ENCODE measurements at places on chromosomes 12 and 14.

- DNase-seq, result no peak
Measured at GRCh38 chr12:145369-145960, 68.5 kb downstream of the SLC6A12 start.

GRCh38 chr12:68170726-68171125 lies 11.2 kb upstream of the IFNG start:
- DNase-seq, result no peak

GRCh38 chr12:59890896-59891579 lies 295.2 kb downstream of the SLC16A7 start:
- no peak for DNase-seq

DNA sequence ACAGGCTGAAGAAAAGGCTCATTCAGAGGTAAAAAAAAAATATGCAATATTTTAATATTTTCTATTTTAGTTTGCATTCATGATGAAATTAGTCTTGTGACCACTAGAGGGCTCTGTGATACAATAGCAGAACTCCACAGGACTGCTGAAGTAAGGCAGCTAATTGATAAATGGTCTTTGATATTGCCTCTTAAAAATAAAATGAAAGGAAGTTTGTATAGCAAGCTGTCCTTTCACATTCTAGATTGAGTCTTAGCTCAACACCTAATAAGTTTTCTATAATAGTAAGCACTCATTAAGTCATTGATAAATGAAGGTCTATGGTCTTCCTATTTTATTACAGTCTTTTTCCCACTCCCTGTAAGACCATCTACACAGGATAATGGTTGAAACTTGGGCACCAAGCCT lies 315.7 kb downstream of the NAV3 start:
- DNase-seq, result peak; percentile 35

DNA sequence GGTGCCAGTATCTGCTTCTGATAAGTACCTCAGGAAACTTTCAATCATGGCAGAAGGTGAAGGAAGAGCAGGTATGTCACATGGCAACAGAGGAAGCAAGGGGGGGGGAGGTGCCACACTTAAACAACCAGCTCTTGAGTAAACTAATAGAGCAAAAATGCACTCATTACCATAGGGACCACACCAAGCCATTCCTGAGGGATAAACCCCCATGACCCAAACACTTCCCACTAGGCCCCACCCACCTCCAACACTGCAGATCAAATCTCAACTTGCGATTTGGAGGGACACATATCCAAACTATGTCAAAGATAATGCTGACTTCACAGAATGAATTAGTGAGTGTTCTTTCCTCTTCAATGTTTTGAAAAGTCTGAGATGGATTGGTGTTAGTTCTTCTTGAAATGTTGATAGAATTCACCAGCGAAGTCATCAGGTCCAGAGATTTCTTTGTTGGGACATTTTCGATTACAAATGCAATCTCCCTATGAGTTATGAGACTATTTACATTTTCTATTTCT lies 16.6 kb downstream of the TFCP2 start:
- no peak for DNase-seq

GRCh38 chr14:99749142-99749541 lies 44.1 kb upstream of the EML1 start:
- no peak for DNase-seq

DNA sequence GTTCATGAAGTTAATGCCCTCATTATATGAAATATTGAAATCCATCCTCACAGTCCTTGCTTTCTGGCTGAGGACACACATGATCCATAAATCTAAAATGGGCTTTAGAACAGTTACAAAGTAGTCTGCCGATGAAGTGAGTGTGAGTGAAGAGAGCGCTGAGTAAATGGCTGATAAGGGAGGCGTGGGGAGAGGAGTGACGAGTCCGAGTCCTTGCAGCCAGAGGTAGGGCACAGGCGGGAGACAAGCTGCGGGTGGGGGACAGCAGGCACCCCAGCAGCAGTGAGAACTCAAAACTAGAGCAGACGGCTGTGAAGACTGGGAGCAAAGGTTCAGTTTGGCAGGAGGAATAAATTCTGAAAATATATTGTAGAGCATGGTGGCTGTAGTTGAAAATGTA lies 140.1 kb upstream of the ATP2B1 start:
- DNase-seq, result no peak

- DNase-seq, result no peak
Measured at GRCh38 chr12:87925021-87925420, 104.2 kb downstream of the C12orf50 start.

GRCh38 chr12:25063873-25064628 lies 115.2 kb upstream of the BCAT1 start:
- DNase-seq, result no peak

DNA sequence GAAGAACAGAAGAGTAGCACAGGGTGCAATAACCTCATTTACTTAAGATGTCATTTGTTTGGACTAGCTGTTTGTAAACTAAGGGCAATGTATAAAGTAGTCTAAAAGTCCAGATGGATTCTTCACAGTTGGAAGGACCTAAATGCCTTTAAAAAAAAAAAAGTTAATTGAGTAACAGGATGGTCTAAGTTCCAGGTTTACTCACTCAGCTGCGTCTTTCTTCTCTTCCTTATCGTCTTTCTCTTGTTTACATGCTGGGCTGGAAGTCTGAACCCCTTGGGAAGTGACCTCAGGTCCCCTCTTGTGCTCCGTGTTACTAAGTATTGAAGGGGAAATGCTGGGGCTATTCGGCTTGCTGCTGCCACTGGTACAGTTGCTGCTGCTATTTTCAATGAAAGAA lies 82.5 kb downstream of the SH2B3 start:
- no peak for DNase-seq

- DNase-seq, result peak; percentile 86
Measured at GRCh38 chr12:51839310-51839947, 9.1 kb downstream of the FIGNL2 start.

DNA sequence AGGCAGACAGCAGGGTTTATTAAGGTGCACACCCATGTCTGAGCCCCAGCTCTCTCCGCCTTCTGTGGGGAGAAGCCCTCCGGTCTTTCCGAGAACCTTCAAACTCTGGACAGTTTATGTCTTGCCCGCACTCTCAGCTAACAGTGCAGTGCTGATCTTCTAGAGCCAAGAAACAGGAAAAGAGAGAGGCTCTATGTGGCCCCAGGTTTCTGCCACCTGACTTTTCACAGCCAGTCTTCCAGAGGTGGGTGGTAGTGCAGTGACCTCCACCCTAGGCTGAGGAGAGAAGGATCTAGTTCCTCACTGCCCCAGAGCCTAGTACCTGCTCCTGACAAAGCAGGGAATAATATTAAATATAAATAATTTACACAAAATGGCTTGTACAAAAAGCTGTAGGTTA lies 4.0 kb upstream of the SLC22A17 start:
- no peak for DNase-seq

- DNase-seq, result no peak
Measured at GRCh38 chr14:55111122-55111708, 17.8 kb upstream of the LGALS3 start.

- DNase-seq, result no peak
Measured at GRCh38 chr12:69105101-69105962, 134.0 kb upstream of the CPSF6 start.

- no peak for DNase-seq
Measured at GRCh38 chr12:24751181-24751580, 197.7 kb downstream of the BCAT1 start.

DNA sequence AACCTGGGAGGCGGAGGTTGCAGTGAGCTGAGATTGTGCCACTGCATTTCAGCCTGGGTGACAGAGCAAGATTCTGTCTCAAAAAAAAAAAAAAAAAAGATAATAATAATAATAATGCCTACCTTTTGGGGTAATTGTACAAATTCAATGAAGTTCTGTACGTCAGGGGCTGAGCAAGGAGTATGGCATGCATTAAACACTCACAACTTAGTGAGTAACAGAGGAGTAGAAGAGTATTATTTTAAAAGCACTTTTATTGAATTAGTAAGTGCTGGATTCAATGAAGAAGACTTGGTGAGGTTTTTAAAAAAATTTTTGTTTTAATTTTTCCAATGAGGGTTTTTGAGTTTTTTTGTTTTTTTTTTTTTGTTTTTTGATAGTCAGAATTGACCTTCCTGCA lies 783.6 kb upstream of the TBX3 start:
- no peak for DNase-seq

GRCh38 chr14:89481196-89481595 lies 64.2 kb upstream of the FOXN3 start:
- DNase-seq, result no peak

DNA sequence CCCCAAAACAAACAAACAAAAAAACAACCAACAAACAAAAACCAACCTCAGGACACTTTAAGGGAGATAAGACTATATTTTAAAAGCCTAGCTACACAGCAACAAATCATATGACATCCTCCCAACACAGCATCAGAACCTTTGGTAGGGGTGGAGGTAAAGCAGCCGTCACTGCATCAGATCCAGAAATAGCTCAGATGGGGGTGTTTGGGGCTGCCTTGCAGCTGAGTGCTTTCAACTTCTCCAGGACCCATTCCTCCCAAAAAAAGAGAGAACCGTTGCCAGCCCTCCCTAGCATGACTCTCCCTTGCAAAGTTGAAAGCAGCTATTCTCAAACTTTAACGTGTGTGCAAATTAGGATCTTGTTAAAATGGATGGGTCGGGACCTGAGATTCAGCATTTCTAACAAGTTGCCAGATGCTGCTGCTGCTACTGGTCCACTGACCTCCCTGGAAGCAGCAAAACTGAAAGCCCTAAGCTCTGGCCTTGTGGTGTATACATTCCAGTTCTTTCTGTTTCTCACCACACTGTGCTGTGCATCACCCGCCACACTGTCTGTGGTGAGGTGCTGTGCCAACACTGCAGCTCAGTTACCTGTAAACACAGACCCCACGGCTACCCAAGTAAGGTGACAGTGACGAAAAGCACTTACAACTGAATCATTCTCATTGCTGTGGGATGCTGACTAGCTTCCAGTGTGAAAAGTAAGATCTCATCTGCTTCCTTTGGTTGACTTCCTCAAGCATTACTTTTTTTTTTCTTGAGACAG lies 54.0 kb downstream of the SLC38A1 start:
- DNase-seq, result no peak

- DNase-seq, result no peak
Measured at GRCh38 chr14:70002589-70003346, 123.6 kb downstream of the SMOC1 start.

DNA sequence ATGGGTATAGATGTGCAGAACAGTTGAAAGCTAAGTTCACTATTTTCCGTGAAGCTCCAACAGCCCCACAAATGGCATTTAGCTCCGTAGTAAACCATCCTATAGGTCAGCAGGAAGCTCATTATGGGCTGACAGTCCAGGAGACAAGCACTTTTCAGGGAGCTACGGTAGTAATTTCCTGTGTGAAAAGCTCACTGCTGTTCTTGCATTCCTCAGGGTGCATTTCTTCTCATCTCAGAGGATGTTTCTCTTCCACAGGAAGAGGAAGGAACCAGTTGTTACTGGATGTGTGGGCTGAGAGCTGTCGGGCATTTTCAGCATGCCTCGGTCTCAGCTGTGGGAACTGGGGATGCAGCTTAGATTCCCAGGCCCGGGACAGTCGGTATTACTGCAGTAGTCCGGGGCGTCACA lies 72.8 kb downstream of the GALNT4 start:
- peak; percentile 95 for DNase-seq

GRCh38 chr14:96122496-96122895 lies 82.1 kb upstream of the BDKRB2 start:
- DNase-seq, result no peak
